ENCODE measurements at places on chromosomes 12 and 14.

DNA sequence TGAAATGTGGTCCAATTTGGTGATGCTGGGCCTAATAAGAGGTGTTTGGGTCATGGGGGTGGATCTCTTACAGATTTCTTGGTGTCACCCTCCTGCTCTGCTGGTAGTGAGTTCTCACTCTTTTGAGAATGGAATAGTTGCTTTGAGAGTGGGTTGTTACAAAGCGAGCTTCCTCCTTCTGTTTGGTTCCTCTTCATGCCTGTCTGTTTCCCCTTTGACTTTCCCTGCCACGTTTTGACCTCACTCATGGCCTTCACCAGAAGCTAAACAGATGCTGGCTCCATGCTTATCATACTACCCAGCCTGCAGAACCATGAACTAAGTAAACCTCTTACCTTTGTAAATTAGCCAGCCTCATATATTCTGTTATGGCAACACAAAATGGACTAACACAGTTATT, 57.7 kb upstream of the LDHB start:
- DNase-seq: no peak

DNA sequence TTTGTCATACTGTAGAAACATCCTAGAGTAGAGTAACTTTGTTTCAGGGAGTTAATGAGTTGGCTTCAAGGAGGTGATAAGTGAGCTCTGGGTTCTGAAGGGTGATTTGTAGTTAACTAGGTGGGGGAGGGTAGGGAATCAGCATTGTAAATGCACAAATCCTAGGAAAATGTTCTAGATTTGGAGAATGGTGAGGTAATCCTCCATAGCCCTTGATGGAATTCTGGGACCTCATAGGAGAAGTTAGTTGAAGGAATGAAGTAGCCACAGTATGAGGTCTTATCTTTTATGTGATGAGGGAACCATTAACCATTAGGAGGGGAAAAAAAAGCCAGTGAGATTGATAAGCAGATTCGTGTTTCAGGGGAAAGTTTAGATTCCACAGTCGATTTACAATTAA, 8.0 kb downstream of the CNOT2 start:
- no peak for DNase-seq

GRCh38 chr14:78403278-78403815, 233.2 kb downstream of the NRXN3 start:
- DNase-seq: no peak

- DNase-seq: no peak
Observed at GRCh38 chr12:34388636-34389377, 366.5 kb downstream of the ALG10 start.

DNA sequence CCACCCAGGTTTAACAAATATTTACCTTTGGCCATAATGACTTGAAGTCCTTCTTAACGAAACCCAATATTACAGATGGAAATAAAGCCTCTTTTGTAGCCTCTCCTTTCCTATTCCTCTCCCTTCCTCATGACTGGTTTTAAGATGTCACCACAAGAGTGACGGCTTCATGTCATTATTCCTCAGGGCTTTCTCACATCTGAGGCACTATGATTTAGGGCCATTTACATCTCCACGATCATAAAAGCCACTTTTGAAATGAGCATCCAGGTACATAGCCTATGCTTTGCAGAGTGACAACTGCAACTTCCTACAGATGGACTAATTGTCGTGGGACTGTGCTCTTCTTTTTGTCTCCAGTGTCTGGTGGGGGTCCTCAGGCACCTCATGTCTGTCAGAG, 32.3 kb upstream of the DACT1 start:
- DNase-seq: no peak

DNA sequence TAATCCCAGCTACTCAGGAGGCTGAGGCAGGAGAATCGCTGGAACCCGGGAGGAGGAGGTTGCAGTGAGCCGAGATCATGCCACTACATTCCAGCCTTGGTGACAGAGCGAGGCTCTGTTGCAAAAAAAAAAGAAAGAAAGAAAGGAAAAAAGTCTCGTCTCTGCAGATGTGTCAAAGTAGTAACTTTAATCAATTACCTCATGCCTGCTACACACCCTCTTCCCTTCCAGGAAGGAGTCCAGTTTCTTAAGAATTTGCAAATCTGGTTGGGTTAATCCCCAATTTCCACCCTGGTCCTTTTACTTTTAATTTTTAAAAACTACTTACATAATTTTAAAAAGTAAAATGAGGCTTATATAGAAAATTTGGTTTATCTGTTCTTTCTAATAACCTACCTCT, 234.5 kb upstream of the KITLG start:
- no peak for DNase-seq

- no peak for DNase-seq
Observed at GRCh38 chr12:41092115-41092514, 96.0 kb upstream of the PDZRN4 start.

DNA sequence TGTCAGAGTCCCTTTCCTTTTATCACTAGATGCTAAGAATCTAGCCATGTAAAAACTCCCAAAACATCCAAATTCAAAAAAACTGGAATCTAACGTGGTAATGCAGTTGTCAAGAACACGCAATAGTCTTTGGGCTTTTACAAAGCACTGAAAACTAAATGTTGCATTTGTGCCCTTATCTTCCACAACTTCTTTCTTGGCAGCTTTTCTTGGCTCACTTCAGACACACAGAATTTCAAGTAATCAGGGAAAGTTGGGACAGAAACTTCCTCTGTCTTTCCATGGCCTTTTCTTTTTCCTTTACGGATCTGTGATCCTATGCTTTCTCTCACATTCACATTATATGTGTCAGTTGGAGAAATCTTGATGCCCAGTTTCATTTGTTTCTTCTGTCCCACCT, 136.0 kb downstream of the CRADD start:
- DNase-seq: no peak

DNA sequence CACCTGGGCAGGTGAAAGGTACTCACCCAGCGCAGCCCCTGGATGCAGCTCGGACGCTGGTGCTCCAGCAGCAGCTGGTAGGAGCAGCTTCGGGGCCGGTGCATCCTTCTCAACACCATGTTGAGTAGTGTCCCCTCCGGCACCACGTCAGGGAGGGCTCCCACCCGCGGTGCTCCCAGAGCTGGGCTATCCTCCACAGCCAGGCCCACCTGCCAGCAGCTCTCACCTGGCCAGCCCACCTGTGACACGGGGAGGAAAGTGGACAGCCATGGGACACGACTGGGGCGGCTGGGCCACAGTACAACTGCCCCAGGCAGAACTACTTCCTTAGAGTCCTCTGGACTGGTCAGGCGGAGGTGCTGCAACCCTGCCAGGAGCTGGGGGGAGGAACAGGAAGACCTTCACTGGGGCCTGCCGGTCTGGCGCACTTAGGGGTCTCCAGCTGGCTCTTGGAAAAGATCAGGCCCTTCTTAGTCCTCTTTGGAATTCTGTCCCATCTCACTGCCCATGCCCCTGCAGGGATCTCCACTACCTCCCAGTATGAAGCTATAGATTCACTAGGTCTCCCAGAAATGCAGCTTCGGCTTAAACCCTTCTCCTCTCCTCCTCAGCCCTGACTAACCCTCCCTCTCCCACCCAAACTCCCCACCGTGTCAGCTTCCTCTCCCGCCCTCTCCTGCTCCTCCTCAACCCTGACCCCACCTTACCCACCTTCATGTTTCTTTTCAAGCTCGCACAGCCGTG, 668 bp downstream of the RAPGEF3 start:
- DNase-seq: no peak

GRCh38 chr12:39402922-39403321, 40.0 kb downstream of the KIF21A start:
- DNase-seq: no peak

GRCh38 chr14:20986811-20987210, 3.0 kb upstream of the METTL17 start:
- DNase-seq: peak; percentile 46

- DNase-seq: no peak
Observed at GRCh38 chr14:50961605-50962221, 17.4 kb upstream of the PYGL start.

GRCh38 chr12:130177635-130178242, 15.5 kb downstream of the FZD10 start:
- no peak for DNase-seq

GRCh38 chr12:120994589-120995337, 16.4 kb downstream of the HNF1A start:
- no peak for DNase-seq

GRCh38 chr12:80293759-80294158, 150.3 kb upstream of the PTPRQ start:
- DNase-seq: no peak

DNA sequence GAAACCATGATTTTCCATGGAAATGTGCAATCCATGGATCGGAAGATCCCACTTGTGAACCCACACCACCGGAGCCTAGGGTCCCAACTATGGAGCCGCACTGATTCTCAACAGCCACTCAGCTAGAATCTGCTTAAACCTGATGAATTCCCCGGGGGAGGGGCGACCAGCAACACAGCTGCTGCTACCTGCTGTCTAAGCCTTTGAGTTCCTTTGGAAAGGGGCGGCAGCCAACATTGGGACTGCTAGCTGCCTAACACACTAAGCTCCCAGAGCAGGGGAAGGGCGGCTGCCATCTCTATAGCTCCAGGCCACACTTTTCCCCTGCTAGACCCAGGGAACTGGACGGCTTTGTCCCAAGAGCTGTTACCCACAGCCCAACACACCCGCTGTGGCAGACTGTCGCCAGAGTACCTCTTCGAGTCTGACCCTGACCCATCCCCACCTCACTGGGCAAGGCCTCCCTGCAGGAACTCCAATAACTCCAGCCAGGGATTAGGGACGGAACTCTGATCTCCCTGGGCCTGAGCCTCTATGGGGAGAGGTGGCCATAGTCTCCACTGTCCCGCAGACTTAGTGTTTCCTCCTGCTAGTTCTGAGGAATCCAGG, 205.8 kb upstream of the SLC16A7 start:
- DNase-seq: no peak
